ENCODE measurements at places on chromosomes 1 and 21.

GRCh38 chr1:84370831-84371394 lies 27.4 kb upstream of the DNASE2B start:
- no peak for DNase-seq

DNA sequence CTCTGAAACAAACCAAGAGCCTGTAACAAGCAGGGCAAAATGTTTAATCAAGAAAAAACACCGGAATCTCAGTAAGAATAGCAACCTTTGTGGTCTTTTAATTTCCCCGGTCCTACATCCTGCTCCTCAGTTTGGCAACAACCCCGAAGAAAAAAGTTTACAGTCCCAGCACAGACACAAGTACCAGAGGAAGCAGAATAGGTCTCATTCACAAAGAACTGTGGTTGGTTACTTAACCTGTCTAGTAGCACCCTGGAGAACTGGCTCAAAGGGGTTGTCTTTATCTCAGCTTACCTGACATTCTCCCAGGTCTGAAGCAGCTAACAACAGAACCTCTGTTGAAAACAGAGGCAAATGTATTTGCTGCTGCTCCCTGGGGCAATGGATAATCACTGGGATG lies 399.3 kb downstream of the AJAP1 start:
- DNase-seq, result no peak

DNA sequence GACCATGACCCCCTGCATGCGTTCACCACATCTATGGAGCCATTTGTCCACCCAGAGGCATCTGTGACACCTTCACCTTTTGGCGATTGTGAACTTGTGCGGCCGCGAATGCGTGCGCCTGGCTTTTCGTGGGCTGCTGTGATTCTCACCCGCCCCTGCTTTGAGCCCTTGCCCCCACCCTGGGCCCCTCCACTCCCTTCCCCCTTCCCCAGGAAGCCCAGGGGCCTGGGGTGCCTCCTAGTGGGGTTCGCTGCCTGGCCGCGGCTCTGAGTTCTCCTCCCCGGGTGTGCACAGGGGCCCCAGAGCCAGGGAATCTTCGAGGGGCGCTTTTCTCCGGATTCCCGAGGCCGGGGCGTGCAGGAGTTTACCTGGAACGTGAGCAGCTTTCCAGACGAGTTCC lies 97.9 kb upstream of the ACTRT2 start:
- no peak for DNase-seq

DNA sequence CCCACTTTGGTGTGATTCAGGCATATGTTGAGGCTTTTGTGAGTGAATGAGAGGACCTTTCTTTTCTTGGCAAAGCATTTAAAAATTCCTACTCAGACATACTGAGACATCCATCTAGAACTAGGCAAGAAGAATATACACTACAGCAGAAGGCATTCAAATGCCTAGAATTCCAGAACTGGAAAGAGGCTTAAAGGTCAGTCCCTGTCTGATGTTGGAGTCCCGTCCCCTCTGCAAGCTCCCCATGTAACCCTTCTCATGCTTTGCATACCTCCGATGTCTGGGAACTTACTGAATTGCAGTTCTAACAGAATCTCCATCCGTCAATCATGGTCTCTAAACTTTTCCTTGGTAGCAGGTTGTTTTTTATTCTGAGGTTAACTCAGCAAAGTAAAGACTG lies 152.9 kb downstream of the ATP6V1G3 start:
- no peak for DNase-seq

- DNase-seq, result no peak
Observed at GRCh38 chr1:228748431-228748830, 13.2 kb downstream of the RHOU start.

- peak; percentile 47 for DNase-seq
Observed at GRCh38 chr1:221829327-221830015, 87.6 kb upstream of the DUSP10 start.
